ENCODE measurements at places on chromosomes 1 and 21. TPM values are rescaled to one million over a fixed set of nuclear protein-coding genes. Genes with fewer than 3 reads are reported as not detected.

GRCh38 chr1:20602851-20603450, 14.1 kb downstream of the CDA start:
- H3K27me3 ChIP-seq = no peaks in the 10 kb centered on the region
- H3K4me1 ChIP-seq = peaks cover 8% of the 10 kb centered on the region
- DNase-seq = no peak
- no peak overlapping the region for H3K4me3 ChIP-seq
- H3K36me3 ChIP-seq = no peaks in the 10 kb centered on the region
- H3K27ac ChIP-seq = no peak overlapping the region

The CD34 gene
- total RNA-seq = not detected

DNA sequence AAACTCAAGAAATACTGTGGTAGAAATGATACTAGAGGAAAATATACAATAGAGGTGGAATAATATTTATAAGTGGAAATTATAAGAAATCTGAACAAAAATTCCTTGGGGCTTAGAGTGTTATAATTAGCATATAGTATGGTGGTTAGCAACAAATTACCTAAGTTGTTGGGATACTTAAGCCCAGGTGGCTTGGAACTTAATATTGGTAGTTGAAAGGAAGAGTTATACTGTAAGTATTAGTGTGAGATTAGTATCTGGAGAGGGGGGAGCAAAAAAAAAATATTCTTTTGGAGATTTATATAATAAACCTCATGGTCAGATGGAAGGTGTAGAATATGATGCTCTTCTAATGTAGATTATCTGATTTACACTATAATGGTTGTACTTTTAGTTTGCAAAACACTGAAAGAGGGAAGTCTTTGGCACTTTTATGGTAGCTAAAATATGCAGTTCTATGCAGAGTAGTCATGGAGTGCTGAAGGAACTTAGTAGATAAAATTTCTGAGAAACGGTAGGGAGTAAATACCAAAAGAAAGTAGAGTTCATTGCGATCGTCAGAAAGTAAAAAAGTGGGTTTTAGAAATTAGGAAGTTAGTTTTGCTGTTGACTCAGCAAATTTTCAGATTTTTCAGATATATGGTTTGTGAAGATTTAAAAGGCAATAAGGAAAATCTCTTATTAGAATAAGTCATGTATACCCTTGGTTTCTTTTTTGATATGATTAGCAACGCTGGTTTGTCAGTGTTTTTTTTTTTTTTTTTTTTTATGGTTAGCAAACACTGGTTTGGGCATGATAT, 45.7 kb downstream of the MTF2 start:
- no peaks in the 10 kb centered on the region for H3K36me3 ChIP-seq
- no peak for DNase-seq
- H3K27me3 ChIP-seq = no peaks in the 10 kb centered on the region
- no peak overlapping the region for H3K27ac ChIP-seq
- H3K4me1 ChIP-seq = no peaks in the 10 kb centered on the region
- H3K4me3 ChIP-seq = no peak overlapping the region

The CADM3 gene
- not detected for total RNA-seq
